NCI-H69 (cell line): ENCODE measurements at places on chromosomes 3 and 15.
A peak's percentile ranks its signal among the peaks of the same experiment; 100 is the strongest.

DNA sequence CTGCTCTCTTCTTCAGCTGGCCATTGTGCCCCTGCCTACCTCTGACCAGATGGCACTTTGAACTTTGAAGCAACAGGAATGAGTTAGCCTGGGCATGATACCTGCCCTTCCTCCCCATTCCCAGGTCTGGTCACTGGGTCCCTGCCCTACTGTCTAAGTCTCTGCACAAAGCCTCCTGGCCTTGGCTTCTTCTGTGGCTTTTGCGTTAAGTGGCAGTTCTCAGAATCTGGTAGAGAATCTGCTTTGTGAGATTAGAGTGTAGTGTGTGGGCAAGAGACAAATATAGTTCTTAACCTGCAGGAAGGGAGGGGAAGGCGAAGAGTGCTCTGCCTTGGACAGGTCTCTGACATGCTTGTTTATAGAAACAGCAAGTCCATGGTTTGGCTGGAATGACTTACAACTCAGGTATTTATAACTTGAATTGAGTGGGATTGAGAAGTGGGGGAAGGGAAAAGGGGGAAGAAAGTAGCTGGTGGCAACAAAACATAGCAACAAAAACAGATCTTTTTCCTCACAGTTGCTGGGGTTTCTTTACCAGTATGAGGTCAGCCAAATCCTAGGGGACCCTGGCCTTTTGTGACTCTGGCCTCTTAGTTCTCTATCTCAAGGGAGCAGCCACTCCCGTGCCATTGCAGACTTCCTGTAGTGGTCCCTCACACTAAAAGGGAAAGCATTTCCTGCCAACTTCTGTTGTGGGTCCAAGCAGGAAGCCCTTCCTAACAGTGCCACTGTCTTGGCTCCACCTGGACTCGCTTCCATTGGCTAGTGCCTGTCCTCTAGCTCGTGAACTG is 16.7 kb downstream of the MAPKBP1 start:
- peak; percentile 5 for DNase-seq

GRCh38 chr3:48416091-48416505 is 13.8 kb downstream of the PLXNB1 start:
- DNase-seq = no peak

DNA sequence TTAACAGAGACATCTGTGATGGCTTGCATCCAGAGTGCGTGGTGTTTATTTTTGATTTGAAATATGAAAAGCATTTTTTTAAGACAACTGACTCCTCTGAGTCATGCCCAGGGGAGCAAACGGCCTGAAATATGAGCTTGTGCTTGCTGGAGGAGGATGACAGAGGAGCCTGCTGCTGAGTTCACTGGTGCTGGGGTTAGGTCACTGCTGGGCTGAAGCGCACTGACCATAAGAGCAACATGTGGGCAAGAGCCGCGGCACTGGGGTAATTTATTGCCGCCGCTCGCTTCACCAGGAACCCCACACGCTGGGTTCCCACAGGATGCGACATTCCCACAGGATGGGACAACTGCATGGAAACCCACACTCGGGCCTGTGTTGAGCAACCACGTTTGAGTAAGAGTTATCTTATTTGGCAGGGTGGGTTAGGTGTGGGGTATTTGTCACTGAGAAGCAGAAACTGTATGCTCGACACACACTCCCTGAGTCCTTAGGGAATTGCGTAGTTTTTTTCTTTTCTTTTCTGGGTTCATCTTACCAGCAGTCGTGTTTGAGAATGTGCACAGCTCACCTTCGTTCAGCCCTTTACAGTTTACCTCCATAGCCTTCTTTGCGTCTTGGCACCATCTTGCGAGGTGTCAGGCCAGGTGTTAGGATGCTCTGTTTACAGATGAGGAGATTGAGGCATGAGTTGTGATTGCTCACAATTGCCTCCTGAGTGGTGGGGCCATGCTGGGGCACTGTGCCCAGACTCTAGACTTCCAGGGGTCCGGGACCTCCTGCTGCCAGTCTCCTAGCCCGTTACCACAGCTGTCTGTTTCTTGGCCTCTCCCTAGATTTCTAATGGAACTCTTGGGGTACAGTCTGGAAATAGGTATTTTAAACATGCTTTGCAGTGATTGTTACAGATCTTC is 60.4 kb downstream of the SMAD3 start:
- DNase-seq = peak; percentile 77

- DNase-seq = peak; percentile 98
Observed at GRCh38 chr3:184042617-184043016, 10.2 kb upstream of the HTR3C start.

DNA sequence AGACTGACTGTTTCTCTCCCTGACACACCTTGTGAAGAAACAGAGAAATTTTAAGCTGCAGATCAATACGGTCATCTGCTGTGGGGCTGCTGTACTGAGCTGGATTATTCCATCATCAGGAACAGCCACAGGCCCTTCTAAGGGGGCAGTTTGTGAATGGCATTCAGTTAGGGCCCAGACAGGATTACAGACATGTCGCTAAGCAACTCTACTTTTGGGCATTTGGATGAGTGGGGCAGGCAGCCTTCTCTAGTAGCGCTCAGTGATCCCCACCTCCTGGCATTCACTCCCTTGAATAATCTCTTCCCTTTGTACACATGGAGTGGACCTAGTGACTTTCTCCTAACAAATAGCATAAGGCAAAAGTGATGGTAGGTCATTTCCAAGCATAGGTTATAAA is 144.4 kb upstream of the RARB start:
- DNase-seq = no peak

DNA sequence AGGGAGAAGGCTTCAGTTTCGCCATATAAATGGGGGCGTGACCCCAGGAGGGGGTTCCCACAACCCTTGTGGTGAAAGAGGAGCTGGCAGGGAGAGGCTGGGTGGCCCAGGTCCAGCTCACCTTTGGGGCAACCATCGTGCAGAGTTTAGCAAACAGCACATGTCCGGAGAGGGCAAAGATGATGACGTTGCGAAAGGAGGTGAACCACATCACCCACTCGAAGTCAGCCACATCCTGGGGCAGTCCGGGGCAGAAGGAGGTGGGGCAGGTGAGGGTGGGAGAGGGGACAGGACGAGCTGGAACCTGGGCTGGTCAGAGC is 3.7 kb downstream of the HHATL start:
- no peak for DNase-seq

GRCh38 chr3:120772081-120772480 is 29.5 kb downstream of the GTF2E1 start:
- no peak for DNase-seq

- no peak for DNase-seq
Observed at GRCh38 chr3:6518709-6519345, 342.1 kb upstream of the GRM7 start.

DNA sequence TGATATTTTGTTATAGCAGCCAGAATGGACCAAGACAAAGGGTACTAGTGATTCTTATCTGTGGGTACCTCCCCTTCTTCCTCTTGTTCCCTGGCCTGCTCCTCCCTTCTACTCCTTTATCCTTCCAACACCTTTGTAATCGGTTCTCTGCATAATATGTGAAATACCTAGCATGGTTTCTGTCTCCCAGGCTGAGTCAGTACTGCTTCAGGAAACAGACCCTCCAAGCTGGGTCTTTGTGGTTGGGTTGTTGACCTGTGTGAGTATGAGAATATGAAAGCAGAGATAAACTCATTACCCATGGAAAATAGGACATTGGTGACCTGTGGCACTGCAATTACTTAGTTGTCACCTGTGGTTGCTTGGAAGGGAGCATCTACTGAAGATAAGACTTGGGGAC is 69.3 kb upstream of the KLF13 start:
- no peak for DNase-seq

GRCh38 chr15:34890424-34890823 is 79.1 kb downstream of the AQR start:
- no peak for DNase-seq

GRCh38 chr3:151548195-151548594 is 87.3 kb upstream of the IGSF10 start:
- DNase-seq = no peak

GRCh38 chr15:39226169-39226937 is 354.5 kb upstream of the THBS1 start:
- no peak for DNase-seq
